ENCODE measurements at places on chromosomes 6 and 20. TPM values are rescaled to one million over a fixed set of nuclear protein-coding genes. Genes with fewer than 3 reads are reported as not detected.
A peak's percentile ranks its signal among the peaks of the same experiment; 100 is the strongest.

- H3K4me1 ChIP-seq, result peaks cover 50% of the 10 kb centered on the region
- no peak overlapping the region for H3K4me3 ChIP-seq
- H3K36me3 ChIP-seq, result no peaks in the 10 kb centered on the region
- H3K27me3 ChIP-seq, result peaks cover 6% of the 10 kb centered on the region
These were observed 2.3 kb downstream of the SIRPA start for GRCh38 chr20:1897541-1897940.

- no peak overlapping the region for H3K4me3 ChIP-seq
- no peaks in the 10 kb centered on the region for H3K27me3 ChIP-seq
- H3K4me1 ChIP-seq, result no peaks in the 10 kb centered on the region
- DNase-seq, result no peak
- no peak overlapping the region for H3K27ac ChIP-seq
These were observed 284.2 kb upstream of the SGK1 start for GRCh38 chr6:134602123-134602522.

- H3K4me1 ChIP-seq, result no peaks in the 10 kb centered on the region
- DNase-seq, result no peak
- H3K27me3 ChIP-seq, result no peaks in the 10 kb centered on the region
- no peak overlapping the region for H3K4me3 ChIP-seq
- no peak overlapping the region for H3K27ac ChIP-seq
These were observed 21.7 kb upstream of the TBC1D20 start for GRCh38 chr20:483815-484644.

GRCh38 chr20:57783196-57783595 lies 73.4 kb upstream of the PMEPA1 start:
- H3K27ac ChIP-seq, result no peak overlapping the region
- no peaks in the 10 kb centered on the region for H3K36me3 ChIP-seq
- no peak overlapping the region for H3K4me3 ChIP-seq
- H3K4me1 ChIP-seq, result no peaks in the 10 kb centered on the region

DNA sequence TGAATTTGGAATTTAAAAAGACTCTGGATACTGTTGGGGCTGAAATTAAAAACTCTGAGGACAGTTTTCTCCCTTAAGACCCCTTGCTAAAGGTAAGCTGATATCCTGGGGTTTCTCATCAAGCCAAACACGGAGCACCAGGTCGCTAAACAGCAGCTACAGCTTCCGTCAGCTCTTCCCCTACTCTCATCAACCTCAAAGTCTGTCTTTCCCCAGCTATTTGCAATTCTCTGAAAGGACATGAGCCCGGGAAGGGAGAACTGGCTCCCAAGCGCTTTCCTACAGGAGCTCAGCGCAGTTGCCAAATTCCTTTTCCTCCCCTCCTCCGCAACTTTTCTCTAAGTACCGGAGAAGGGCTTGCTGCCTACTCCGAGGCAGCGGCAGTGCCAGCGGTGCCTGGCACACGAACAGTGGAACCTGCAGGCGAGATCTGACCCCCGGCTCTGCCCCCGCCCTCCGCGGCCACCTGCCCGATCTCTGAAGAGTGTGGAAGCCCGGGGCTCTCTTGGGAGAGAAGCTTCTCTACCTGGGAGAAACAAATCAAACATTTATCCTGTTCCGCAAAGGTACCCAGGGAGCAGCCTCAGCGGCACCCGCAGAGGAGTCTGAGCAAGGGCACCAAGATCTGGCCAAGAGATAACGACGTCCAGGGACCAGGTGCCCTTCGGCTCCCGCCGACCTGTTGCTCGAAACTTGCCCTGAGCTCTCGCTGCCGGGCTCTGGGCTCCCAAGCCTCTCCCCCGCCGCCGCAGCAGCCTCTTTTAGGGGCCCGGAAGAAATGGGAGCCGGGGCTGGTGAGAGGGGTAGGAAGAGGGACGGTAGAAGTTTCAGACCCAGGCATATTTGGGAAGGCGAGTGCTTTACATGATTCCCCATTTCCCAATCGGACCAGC lies 2.2 kb downstream of the CBLN4 start:
- H3K27ac ChIP-seq, result no peak overlapping the region
- H3K4me1 ChIP-seq, result no peaks in the 10 kb centered on the region
- peaks cover 27% of the 10 kb centered on the region for H3K27me3 ChIP-seq
- no peak overlapping the region for H3K4me3 ChIP-seq
- H3K36me3 ChIP-seq, result no peaks in the 10 kb centered on the region

GRCh38 chr6:89033461-89033860 lies 47.1 kb upstream of the PNRC1 start:
- no peak overlapping the region for H3K27ac ChIP-seq
- no peaks in the 10 kb centered on the region for H3K27me3 ChIP-seq
- no peak for DNase-seq
- no peaks in the 10 kb centered on the region for H3K36me3 ChIP-seq

- no peaks in the 10 kb centered on the region for H3K27me3 ChIP-seq
- H3K4me3 ChIP-seq, result no peak overlapping the region
- no peaks in the 10 kb centered on the region for H3K36me3 ChIP-seq
- DNase-seq, result no peak
These were observed 85.4 kb downstream of the THBS2 start for GRCh38 chr6:169168302-169168630.

DNA sequence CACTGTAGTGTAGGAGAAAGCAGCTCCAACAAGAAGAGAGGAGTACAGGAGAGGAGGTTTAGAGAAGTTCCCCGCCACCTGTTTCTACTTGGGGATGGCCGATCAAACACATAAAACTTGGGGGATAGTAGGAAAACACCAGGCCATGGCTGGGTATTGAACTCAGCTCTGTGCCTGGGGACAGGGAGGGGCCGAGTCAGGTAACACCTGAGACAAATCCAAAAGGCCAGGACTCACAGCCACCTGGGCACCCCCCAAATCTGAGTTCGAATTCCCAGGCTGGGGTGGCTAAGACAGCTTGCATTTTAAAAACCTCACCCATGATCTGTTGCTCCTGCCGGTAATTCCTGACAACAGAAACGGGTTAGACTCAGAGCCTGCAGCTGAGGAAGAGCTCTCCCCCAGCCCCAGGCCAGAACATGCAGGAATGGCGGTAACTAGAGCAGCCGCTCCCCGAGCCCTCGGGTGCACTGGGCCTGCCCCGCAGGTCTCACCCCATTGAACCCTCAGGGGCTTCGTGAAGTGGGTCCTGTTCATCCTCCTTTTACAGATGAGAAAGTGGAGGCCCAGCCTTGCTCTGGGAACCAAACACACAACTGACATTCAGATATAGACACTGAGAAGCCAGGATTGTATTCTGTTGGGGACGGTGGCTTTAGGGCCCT lies 61.0 kb downstream of the TCP11 start:
- H3K36me3 ChIP-seq, result no peaks in the 10 kb centered on the region
- no peak overlapping the region for H3K4me3 ChIP-seq
- H3K27ac ChIP-seq, result no peak overlapping the region
- H3K27me3 ChIP-seq, result no peaks in the 10 kb centered on the region
- no peak for DNase-seq

DNA sequence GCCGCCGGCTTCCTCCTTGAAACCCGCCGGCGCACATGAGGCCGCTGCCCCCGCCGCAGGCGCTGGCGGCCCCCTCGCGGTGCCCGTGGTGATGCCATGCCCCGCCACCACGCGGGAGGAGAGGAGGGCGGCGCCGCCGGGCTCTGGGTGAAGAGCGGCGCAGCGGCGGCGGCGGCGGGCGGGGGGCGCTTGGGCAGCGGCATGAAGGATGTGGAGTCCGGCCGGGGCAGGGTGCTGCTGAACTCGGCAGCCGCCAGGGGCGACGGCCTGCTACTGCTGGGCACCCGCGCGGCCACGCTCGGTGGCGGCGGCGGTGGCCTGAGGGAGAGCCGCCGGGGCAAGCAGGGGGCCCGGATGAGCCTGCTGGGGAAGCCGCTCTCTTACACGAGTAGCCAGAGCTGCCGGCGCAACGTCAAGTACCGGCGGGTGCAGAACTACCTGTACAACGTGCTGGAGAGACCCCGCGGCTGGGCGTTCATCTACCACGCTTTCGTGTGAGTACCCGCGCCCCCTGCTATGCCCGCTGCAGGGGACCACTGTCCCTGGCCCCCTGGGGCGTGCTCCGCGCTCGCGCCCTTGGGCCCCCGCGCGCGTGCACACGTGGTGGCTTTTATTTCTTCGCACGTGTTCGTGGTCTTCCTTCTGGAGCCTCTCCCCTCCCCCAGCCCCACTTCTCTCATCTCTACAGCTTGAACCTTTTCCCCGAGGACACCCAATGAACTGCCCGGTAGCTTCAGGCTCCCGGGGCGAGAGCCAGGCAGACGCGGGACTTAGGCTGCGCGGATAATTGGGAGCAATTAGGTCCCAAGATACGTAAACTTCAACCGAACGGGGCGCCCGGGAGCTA lies 453 bp downstream of the KCNQ5 start:
- H3K4me1 ChIP-seq, result peaks cover 33% of the 10 kb centered on the region
- H3K4me3 ChIP-seq, result peak overlapping the region; percentile 65
- H3K27me3 ChIP-seq, result no peaks in the 10 kb centered on the region
- no peaks in the 10 kb centered on the region for H3K36me3 ChIP-seq
- DNase-seq, result peak; percentile 85

GRCh38 chr20:23268792-23269354 lies 81.7 kb upstream of the NXT1 start:
- H3K36me3 ChIP-seq, result no peaks in the 10 kb centered on the region
- no peak overlapping the region for H3K27ac ChIP-seq
- no peak for DNase-seq
- no peaks in the 10 kb centered on the region for H3K4me1 ChIP-seq
- H3K4me3 ChIP-seq, result no peak overlapping the region

DNA sequence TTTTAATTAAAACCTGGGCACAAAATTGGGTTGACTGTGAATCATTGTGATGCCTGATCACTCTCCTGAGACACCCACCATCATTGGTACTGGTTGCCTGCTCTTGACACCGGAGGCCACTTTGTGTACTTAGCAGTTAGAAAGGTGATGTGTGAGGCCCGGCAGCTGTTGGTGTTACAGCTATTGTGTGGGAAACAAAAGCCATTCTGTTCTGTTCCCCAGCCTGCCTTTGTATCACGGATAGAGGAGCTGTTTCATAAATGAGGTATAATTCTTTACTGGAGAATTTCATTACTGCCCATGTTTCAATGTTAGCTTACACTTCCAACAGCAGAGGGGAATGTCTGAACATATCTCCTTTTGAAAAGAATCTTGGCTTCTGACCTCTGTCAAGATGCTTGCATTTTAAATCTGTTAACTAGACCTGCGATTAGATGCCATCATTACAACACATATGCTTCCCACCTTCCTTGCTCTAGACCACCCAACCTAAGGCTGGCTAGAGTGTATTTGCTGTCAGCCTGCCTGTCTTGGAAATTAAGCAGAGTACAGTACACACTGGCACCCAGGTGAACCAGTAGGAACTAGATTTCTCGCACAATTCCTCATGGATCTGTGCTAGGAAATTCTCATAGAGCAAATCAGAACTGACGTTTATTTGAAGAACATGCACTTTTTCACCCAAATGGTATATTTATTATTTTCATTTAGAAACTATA lies 142.4 kb upstream of the INSM1 start:
- no peak overlapping the region for H3K4me3 ChIP-seq
- H3K27me3 ChIP-seq, result peaks cover 3% of the 10 kb centered on the region
- H3K36me3 ChIP-seq, result no peaks in the 10 kb centered on the region
- no peak for DNase-seq
- no peak overlapping the region for H3K27ac ChIP-seq
- H3K4me1 ChIP-seq, result no peaks in the 10 kb centered on the region

- DNase-seq, result no peak
- H3K4me1 ChIP-seq, result no peaks in the 10 kb centered on the region
- no peaks in the 10 kb centered on the region for H3K36me3 ChIP-seq
These were observed 335.3 kb upstream of the NT5E start for GRCh38 chr6:85114581-85114935.

DNA sequence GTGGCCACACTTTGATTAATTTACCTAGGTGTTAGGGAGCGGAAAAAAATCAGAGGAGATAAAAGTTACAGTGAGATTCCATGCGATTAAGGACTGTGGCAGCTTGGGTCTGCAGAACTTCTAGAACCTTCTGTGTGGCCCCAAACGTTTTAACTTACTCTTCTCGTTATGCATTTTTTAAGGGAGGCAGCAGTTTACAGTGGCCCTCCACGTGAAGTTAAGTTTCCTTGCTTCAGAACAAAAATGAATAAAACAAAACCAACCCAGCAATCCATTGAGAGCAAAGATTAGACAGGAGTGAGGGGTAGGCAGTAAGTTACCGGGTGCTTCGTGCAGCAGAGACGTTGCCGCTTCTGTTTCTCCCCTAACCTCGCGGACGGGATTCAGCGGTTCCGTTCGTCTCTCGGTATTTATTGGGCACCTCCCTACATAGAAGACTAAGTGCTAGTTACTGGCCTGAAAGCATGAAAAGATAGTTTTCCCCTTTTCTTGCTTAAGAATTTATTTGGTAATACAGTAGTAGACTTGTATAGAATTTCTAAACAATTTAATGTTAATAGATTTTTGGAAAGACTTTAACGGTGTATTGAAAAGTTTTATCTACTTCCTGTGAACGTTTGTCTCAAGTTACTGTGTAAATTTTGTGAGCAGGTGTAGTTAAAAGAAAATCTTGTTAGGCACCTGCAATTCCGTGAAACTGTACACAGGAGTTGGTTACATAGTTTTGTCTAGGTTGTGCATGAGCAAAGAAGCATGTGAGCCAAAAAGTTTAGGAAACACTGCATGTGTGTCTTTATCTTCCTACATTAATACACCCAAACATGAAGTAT lies 1.1 kb downstream of the BAG2 start:
- H3K27ac ChIP-seq, result peak overlapping the region; percentile 88
- peak; percentile 50 for DNase-seq
- H3K36me3 ChIP-seq, result no peaks in the 10 kb centered on the region

GRCh38 chr6:11601776-11602605 lies 64.4 kb downstream of the TMEM170B start:
- no peak overlapping the region for H3K27ac ChIP-seq
- no peak for DNase-seq
- H3K27me3 ChIP-seq, result no peaks in the 10 kb centered on the region
- no peaks in the 10 kb centered on the region for H3K36me3 ChIP-seq
- H3K4me1 ChIP-seq, result no peaks in the 10 kb centered on the region

GRCh38 chr20:36105711-36106226 lies 48.8 kb upstream of the EPB41L1 start:
- H3K27me3 ChIP-seq, result no peaks in the 10 kb centered on the region
- no peaks in the 10 kb centered on the region for H3K36me3 ChIP-seq
- H3K4me1 ChIP-seq, result no peaks in the 10 kb centered on the region

GRCh38 chr6:156701966-156702365 lies 75.2 kb upstream of the ARID1B start:
- no peaks in the 10 kb centered on the region for H3K36me3 ChIP-seq
- peaks cover 52% of the 10 kb centered on the region for H3K4me1 ChIP-seq
- no peak overlapping the region for H3K27ac ChIP-seq
- no peak for DNase-seq
- no peaks in the 10 kb centered on the region for H3K27me3 ChIP-seq
- no peak overlapping the region for H3K4me3 ChIP-seq

DNA sequence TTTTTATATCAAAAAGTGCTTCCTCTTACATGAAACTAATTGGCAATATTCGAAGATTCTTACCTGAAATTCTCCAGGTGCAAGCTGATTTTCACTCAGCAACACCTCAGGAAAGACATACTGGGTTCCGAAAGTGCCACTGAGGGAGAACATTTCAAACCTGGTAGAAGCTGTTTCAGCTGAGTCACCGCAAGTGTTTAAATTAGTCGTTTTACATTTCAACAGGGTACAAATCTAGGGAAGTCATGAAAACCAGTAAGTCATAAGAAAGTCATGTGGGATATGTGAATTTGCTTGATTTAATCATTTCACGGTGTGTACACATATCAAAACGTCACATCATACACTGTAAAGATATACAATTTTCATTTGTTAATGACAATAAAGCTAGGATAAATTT lies 25.3 kb upstream of the TAAR1 start:
- no peak overlapping the region for H3K27ac ChIP-seq
- no peak for DNase-seq
- no peak overlapping the region for H3K4me3 ChIP-seq
- no peaks in the 10 kb centered on the region for H3K4me1 ChIP-seq
- no peaks in the 10 kb centered on the region for H3K27me3 ChIP-seq

Gene VSX1
- total RNA-seq, result not detected

Gene SNRPB2
- 36.2 TPM for total RNA-seq

Gene RBM24
- total RNA-seq, result not detected

Gene SLC17A4
- total RNA-seq, result not detected

Gene PCIF1
- 78.9 TPM for total RNA-seq

Gene GGT7
- 26.8 TPM for total RNA-seq

Gene TMEM14A
- total RNA-seq, result 5.9 TPM

Data from B cell (primary cell).